GM12892 (cell line): ENCODE measurements at places on chromosomes 3 and 15.

- no peak for DNase-seq
Measured at GRCh38 chr15:33396475-33396874, 85.7 kb downstream of the RYR3 start.

DNA sequence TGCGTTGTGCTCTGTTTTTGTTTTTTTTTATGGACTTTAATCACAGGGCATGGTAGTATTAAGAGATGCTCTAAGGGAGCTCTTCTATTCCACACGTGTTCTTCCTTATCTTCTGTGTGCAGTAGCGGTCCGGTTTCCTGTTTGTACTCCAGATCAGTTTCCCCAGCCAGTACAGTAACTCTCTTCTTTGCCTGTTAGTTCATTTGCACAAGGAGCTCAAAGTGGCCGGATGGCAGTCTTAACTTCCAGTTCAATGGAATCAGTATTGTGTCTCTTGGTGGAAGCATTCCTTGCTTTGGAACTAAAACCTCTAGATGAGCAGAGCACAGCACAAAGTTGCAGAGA, 122.0 kb downstream of the KLF13 start:
- DNase-seq, result no peak

DNA sequence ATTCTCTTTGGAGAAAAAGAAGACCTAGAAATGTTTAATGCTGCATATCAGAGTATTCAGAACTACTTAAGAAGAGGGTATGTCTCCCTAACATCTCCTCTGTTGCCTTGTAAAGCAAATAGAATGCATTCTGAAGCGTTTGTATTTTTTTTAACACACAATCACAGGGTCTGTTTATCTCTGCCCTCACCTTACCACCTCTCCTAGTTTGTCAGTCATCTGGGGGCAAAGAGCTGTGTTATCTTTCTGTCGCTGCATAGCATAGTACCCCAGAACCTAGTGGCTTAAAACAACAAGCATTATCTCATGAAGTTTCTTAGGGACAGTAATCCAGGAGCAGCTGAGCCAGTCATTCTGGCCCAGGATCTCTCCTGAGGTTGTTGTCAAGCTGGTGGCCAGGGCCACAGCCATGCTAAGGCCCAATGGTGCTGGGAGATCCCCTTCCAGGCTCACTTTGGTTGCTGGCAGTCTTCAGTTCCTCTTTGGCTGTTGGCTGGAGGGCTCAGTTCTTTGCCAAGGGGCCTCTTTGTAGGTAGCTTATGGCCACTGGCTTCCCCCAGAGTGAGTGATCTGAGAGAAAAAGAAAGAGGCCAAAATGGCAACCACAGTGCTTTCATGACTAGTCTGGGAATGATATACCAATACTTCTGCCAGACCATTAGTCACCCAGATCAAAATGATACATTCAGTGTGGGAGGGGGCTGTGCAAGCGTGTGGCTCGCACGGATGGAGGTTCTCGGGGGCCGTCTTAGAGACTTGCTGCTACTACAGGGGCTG, 17.8 kb downstream of the EDEM1 start:
- DNase-seq, result no peak

DNA sequence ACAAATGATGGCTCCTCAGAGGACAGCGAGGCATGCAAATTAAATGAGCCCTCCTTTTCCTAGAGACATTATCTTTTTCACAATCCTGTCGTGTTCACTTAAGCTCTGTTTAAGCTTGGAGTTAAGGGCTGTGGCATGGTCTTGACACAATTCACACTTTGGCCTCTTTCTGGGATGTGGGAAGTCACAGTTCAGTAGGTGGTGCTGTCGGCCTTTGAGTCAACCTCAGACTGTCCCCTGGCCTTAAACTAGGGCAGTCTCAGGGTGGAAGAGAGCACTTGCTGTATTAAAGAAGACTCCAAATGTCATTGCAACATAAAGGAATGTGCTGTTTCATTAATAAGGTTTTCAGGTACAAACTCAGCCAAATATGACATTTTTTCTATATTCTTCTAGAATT, 351.0 kb downstream of the MCTP2 start:
- no peak for DNase-seq

- no peak for DNase-seq
Measured at GRCh38 chr3:157107037-157107436, 52.9 kb downstream of the CCNL1 start.

DNA sequence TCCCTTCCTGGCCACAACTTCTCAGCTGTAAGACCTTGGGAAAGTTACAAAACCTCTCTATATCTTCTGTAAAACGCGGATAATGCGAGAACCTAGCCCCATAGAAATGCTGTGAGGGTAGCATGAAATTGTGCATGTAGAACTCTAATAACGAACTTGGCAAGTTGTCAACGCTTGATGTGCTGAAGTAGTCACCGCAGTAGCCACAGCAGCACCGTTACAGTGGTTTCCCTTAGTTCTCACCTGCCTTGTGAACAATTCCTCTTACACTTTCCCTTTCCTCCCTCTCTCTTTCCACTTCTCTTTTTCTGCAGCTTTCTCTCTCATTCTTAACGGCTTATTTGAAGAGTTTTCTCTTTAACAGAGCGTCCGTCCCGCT, 447 bp upstream of the SHQ1 start:
- DNase-seq, result no peak

- peak; percentile 7 for DNase-seq
Measured at GRCh38 chr15:77027111-77027696, 32.3 kb downstream of the PSTPIP1 start.

- DNase-seq, result no peak
Measured at GRCh38 chr15:96052572-96053030, 277.9 kb upstream of the NR2F2 start.

DNA sequence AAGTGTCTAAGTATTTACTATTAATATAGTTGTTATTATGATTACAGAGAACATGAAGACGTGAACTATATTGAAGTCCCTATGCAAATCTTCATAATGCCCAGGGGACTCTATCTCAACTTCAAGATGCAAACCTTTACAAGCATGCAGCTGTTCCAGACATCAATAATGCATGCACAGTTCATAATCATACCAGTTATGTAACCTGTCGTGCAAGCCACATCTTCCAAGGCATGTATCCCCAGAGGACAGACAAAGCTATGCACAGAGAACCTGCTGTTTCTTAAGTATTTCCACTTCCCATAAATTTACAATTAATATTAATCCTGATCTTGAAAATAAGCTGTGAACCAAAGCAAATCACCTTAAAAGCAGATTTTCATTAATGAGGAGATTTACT, 534.1 kb downstream of the TUSC7 start:
- no peak for DNase-seq

GRCh38 chr3:125119752-125120378, 64.1 kb upstream of the HEG1 start:
- DNase-seq, result peak; percentile 36

GRCh38 chr3:186255703-186256331, 106.2 kb downstream of the DGKG start:
- no peak for DNase-seq

DNA sequence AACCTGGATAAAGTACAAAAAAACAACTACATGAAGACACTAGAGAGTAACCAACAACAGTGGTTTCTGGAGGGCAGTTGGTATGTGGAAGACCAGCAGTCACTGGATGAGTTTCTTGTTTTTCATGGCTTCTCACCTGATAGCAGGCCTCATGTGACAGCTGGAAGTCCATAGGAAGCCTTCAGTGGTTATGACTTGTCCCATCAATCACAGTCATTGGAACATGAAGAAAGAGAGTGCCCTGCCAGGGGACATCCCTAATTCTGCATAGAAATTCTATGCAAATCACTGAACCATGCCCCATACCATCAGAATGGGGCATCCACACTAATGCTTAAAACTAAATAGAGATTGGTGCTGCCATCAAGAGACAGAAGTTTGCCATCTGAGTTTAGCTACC, 81.6 kb downstream of the AKAP13 start:
- DNase-seq, result no peak

- no peak for DNase-seq
Measured at GRCh38 chr3:54685213-54685612, 242.6 kb downstream of the LRTM1 start.

GRCh38 chr15:92158426-92158825, 235.3 kb upstream of the ST8SIA2 start:
- no peak for DNase-seq

- no peak for DNase-seq
Measured at GRCh38 chr3:176403531-176403930, 793.8 kb downstream of the TBL1XR1 start.

- no peak for DNase-seq
Measured at GRCh38 chr3:128478576-128479506, 12.2 kb upstream of the DNAJB8 start.

GRCh38 chr3:80187981-80188380, 420.2 kb upstream of the ROBO1 start:
- DNase-seq, result no peak

DNA sequence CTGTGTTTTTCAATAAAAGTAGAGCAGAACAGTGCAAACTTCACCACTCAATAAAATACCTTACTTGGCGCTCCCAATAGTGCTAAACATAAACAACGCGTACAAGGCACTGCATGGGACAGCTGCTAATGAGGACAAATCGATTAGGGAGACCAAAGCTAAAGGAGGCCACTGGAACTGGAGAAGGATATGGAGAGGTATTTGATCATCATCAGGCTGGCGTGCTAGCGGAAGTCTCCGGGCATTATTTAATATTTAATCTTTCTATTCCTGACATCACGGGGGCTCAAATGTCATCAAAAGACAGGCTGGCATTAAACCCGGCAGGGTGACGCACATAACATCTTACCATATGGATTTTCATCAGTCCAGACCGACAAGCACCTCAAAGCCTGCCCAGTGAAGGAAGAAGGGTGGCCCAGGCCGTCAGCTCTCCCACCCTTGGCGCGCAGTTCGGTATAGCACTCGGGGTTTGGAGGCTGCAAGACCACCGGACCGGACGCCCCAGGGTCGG, 604 bp downstream of the CCPG1 start:
- DNase-seq, result no peak

DNA sequence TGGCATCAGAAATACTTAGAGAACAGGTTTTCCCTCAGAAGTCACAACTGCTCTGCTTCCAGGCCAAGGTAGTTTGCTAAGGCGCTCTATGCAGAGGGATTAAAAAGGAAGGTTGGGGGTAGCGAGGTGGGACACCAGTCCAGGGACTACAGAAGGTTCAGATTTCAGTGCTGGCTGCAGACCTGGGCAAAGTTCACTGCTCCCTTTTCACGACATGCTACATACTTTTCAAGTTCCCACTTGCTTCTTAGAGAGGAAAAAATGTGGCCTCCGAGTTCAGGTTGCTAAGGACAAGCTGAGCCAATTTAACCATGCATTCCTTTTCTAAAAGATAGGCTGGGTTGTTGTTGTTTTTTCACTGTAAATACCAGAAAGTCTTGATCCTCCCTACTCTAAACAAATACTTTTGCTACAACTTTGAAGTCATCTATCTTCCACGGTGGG, 158.6 kb upstream of the NR2F2 start:
- no peak for DNase-seq

GRCh38 chr3:112561484-112561733, 353 bp downstream of the ATG3 start:
- peak; percentile 38 for DNase-seq

DNA sequence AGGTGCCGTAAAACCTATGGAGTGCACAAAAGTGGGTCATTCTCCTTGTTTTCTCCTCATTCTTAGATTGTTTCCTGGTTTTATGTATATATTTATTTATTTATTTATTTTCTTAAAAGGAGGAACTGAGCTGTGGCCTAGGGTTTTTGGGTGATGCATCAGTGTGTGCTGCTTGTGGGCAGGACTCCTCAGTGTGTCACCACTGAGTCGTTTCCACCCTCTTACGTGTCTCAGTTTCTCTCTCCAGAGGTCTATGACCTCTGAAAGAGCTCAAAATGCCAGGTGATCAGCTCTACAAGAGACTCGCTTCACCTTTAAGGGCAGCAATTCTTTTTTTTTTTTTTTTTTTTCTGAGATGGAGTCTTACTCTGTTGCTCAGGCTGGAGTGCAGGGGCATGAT, 72.9 kb downstream of the CD200 start:
- DNase-seq, result no peak

DNA sequence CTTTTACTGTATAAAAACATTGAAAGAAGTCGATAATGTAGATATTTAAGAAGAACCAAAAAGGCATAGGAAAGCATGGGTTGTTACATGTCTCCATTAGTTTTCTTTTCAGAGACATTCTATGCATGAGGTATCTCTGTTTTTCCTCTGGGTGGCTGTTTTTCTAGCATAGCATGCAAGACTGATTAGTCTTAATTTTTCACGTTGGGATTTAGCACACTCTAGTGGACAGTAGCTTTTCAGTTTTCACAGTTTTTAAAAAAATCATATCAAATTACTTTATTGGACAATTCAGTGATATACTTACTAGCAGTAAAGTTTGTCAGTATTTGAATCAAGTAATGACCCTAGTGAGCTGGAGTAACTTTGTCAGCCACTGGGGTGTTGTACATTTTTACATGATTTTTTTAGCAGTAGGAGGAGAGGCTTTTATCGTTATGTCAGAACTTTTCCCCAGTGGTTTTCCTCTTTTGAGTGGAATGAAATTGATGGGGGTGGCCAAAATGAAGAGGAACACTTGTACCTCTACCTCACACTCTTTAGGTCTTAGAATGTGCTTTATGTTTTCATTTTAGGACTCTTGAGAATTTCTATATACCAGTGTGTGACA, 57.2 kb downstream of the SEC22A start:
- no peak for DNase-seq
